MCF 10A (cell line): ENCODE measurements at places on chromosomes 7 and 10. TPM values are rescaled to one million over a fixed set of nuclear protein-coding genes. Genes with fewer than 3 reads are reported as not detected.

Gene MLLT10
- 39.3 and 47.5 TPM in 2 replicates for total RNA-seq

Gene TRIM74
- 0.26 and 1.0 TPM in 2 replicates for total RNA-seq

Gene SLC18A2
- total RNA-seq: not detected in 2 replicates

Gene ATOH7
- not detected in 2 replicates for total RNA-seq

Gene WNT8B
- not detected in 2 replicates for total RNA-seq

Gene ZNF487
- 2.2 and 2.6 TPM in 2 replicates for total RNA-seq

Gene IFIT1B
- not detected in 2 replicates for total RNA-seq

Gene DYNC1I1
- not detected in 2 replicates for total RNA-seq

Gene CNOT4
- total RNA-seq: 18.5 and 19.6 TPM in 2 replicates

Gene NAT16
- total RNA-seq: not detected in 2 replicates

Gene CRPPA
- 0.81 and 1.1 TPM in 2 replicates for total RNA-seq

Gene ZNF488
- 0.12 TPM in 2 replicates for total RNA-seq

Gene FKBP6
- not detected in 2 replicates for total RNA-seq

Gene FFAR4
- not detected in 2 replicates for total RNA-seq

Gene FXYD4
- not detected in 2 replicates for total RNA-seq

Gene FAM221A
- total RNA-seq: 0.25 and 0.44 TPM in 2 replicates

Gene PRSS37
- total RNA-seq: not detected in 2 replicates

Gene SPAM1
- total RNA-seq: not detected in 2 replicates

Gene TBXAS1
- total RNA-seq: 1.5 and 4.4 TPM in 2 replicates

Gene GCK
- total RNA-seq: not detected in 2 replicates

Gene PRPS1L1
- not detected in 2 replicates for total RNA-seq

Gene LIPM
- not detected in 2 replicates for total RNA-seq

Gene OR2A7
- 10.0 and 13.6 TPM in 2 replicates for total RNA-seq

Gene TDRD1
- total RNA-seq: not detected in 2 replicates

Gene PDAP1
- 155 and 200 TPM in 2 replicates for total RNA-seq

Gene HABP2
- not detected in 2 replicates for total RNA-seq

Gene PARD3
- 49.6 and 70.0 TPM in 2 replicates for total RNA-seq

Gene C10orf53
- total RNA-seq: not detected in 2 replicates

Gene TIAL1
- total RNA-seq: 117 and 149 TPM in 2 replicates

Gene CPED1
- not detected in 2 replicates for total RNA-seq

Gene LIPF
- total RNA-seq: not detected in 2 replicates

Gene AQP1
- total RNA-seq: 0.71 TPM in 1 of 2 replicates, not detected in the other

Gene ASL
- total RNA-seq: 53.6 and 56.5 TPM in 2 replicates

Gene CLDN3
- total RNA-seq: not detected in 2 replicates

Gene EBLN1
- not detected in 2 replicates for total RNA-seq

Gene SLC25A40
- total RNA-seq: 10.7 and 12.8 TPM in 2 replicates

Gene RHOBTB1
- total RNA-seq: 0.70 and 1.5 TPM in 2 replicates

Gene ZNF365
- total RNA-seq: 1.3 and 2.9 TPM in 2 replicates

Gene DPP6
- not detected in 2 replicates for total RNA-seq

Gene KLHDC10
- total RNA-seq: 25.8 and 36.9 TPM in 2 replicates

Gene SYT15B
- 0.07 TPM in 1 of 2 replicates, not detected in the other for total RNA-seq

Gene TMEM270
- total RNA-seq: not detected in 2 replicates

Gene RBP3
- not detected in 2 replicates for total RNA-seq

Gene AFAP1L2
- 5.8 and 8.5 TPM in 2 replicates for total RNA-seq

Gene PON1
- not detected in 2 replicates for total RNA-seq

Gene MINPP1
- total RNA-seq: 12.3 and 14.9 TPM in 2 replicates

Gene GFRA1
- not detected in 2 replicates for total RNA-seq

Gene LRRC18
- total RNA-seq: not detected in 2 replicates
